Activated B cell treated with CpG ODN at 0.5 μM for 24 hours (primary cell): ENCODE measurements at places on chromosomes 3 and 15.

GRCh38 chr3:159668461-159668860 is 320.2 kb upstream of the IL12A start:
- no peak for DNase-seq

DNA sequence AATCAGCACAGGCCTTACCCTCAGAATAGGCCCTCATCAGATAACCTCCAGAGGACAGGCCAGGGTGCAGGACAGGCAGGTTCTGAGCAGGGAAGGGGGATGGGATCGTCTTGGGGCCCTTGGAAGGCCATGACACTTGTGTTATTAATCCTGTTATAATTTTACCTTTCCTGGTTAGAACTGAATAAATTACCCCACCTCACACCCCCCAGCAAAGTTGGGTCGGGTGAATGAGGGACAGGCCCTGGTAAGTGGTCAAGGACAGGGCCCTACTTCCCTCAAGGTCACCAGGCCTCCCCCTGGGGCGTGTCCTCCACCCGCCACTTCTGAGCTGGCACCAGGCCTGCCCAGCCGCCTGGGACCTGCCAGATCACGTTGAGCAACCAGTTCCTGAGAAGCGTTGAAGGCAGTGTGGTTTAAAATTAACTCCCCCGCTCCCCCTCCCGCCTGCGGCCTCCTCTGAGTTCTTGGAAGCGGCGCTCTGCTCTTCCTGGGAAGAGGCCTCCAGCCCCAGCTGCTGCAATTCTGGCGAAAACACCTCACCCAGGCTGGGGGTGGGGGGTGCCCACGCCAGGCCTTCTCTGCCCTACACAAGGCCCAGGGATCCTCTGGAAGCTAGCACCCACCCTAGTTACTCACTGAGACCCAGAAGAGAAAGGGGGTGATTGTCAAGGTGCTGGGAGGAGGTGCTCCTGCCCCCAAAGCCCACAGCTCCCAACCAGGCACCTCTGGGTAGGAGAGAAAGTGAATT is 10.6 kb downstream of the CISH start:
- DNase-seq, result no peak

GRCh38 chr15:22811640-22812039 is 25.2 kb downstream of the NIPA1 start:
- no peak for DNase-seq

DNA sequence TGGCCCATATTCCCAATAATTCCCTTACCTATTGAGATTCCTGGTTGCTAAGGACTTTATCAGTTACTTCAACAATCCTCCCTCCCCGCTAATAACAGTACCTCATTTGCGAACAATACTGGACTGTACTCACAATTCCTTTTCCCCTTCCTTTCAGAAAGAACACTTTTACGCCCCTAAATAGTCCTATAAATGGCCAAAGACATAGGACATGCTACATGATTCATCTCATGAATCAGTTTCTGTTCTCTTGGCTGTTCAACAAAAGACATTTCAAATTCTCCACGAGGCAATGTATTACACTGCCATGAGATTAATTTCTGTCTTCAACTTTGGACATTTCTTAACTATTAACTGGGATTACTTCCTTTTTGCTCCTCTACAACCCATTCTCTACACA is 264.4 kb downstream of the TIGIT start:
- no peak for DNase-seq

GRCh38 chr3:121819236-121819635 is 15.6 kb downstream of the IQCB1 start:
- DNase-seq, result no peak

- DNase-seq, result no peak
Observed at GRCh38 chr3:146322216-146322817, 71.4 kb upstream of the PLSCR4 start.

- no peak for DNase-seq
Observed at GRCh38 chr3:34229876-34230275, 431.4 kb downstream of the PDCD6IP start.

- DNase-seq, result no peak
Observed at GRCh38 chr3:127234778-127235177, 41.8 kb downstream of the PRR23E start.

GRCh38 chr3:150372320-150372719 is 35.8 kb upstream of the TSC22D2 start:
- no peak for DNase-seq

DNA sequence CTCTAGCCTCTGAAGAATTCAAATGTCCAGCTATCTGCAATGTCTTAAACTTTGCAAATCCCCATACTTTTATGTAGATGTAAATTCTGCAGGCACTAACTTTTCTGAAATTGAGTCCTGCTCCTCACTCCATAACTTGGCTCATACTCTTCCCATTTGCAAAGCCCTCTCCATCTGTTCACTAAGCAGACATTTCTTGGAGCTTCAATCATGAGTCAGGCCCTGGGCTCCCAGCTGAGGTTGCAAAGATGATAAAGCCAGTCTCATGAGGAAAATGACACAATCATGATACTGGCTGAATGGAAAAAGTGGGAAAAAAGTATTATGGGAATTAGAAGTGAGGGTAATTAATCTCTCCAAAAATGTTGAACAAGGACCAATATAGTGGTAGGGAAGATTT is 507.6 kb downstream of the NR2F2 start:
- DNase-seq, result no peak

- no peak for DNase-seq
Observed at GRCh38 chr15:92012881-92013280, 159.4 kb downstream of the SLCO3A1 start.

- no peak for DNase-seq
Observed at GRCh38 chr15:101538996-101539395, 49.5 kb upstream of the PCSK6 start.

DNA sequence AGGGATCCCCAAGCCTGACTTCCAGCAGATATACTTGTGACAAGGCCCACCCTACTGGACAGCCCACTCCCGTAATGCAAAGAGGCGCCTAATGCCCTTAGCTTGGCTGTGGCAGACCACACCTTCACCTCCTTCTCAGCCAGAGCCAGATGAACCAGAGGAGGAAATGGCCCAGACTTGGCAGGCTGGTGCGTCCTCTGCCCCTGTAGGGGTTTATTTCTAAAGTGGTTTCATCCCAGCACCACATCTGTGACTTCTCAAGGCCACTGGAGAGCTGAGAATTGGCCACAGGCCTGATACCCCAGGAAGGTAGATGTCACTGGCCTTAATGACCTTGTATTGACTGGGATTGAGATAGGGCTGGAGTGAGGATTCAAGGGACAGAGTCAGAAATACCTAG is 29.5 kb downstream of the BOC start:
- no peak for DNase-seq

- DNase-seq, result no peak
Observed at GRCh38 chr3:16929311-16929710, 44.6 kb downstream of the PLCL2 start.

GRCh38 chr3:153599685-153600084 is 437.7 kb downstream of the RAP2B start:
- DNase-seq, result no peak

DNA sequence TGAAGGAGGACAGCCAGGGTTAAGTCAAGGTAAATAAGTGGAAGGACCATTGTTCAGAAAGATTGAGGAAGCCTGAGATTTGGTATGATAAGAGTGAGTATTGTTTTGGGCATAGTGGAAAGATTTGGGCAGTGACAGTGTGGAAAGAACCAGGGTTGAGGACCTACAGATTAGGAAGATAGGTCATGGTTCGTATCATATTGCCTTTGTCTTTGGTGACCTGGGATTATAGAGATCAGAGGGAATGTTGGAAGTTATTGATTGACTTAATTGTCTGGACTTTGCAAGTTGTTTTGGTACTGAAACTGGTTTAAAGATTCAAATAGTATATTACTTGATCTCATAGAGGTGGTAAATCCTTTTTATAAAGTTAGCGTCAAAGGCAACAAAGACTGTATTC is 23.1 kb upstream of the MGA start:
- no peak for DNase-seq

DNA sequence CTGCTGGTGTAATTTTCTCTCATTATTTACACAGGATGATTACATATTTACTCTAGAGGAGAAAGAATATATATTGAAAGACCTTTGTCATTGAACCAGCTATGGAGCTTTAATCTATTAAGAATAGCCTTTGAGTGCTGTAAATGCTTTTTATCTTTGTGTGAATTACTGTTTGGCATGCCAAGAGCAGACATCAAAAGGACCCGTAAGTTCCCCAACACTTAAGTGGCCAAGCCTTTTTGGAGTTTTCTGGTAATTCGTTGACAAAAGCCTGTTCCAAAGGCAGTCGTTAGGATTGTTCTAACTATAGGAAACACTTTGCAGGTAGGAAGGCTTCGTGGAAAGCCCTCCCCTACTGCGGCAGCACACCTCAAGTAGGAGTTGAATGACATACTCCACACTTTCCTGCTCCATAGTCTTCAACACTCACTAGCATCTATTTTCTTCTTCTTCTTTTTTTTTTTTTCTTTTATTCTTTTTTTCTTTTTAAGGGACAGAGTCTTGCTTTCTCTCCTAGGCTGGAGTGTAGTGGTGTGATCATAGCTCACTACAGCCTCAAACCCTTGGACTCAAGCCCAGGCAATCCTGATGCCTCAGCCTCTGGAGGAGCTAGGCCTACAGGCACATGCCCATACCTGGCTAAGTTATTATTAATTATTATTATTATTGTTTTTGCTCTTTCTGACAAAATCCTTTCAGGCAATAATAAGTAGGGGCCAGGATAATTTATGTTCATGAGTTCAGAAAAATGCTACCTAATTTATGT is 98.6 kb downstream of the SUCNR1 start:
- DNase-seq, result no peak

DNA sequence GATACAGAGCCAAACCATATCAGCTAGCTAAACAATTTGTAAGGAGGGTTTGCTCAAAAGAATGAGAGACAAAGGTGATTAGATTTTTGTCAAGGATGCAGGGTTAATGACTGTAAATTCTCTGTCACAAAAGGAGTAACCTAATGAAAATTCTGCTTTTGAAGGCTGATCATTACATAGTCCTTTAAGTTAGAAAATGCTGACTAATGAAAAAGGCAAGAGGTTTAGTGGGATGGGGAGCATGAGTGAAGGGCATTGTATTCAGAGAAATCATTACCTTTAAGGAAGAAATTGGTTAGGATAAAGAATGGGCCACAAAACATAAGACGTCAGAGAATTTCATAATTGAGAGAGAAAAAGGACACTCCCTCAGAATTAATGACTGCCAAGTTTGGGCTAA is 97.7 kb downstream of the TP63 start:
- DNase-seq, result no peak

GRCh38 chr15:100986158-100986896 is 67.2 kb downstream of the LRRK1 start:
- no peak for DNase-seq

- no peak for DNase-seq
Observed at GRCh38 chr3:44337248-44337785, 1.2 kb upstream of the TCAIM start.
